ENCODE measurements at places on chromosomes 2 and 18.
A peak's percentile ranks its signal among the peaks of the same experiment; 100 is the strongest.

DNA sequence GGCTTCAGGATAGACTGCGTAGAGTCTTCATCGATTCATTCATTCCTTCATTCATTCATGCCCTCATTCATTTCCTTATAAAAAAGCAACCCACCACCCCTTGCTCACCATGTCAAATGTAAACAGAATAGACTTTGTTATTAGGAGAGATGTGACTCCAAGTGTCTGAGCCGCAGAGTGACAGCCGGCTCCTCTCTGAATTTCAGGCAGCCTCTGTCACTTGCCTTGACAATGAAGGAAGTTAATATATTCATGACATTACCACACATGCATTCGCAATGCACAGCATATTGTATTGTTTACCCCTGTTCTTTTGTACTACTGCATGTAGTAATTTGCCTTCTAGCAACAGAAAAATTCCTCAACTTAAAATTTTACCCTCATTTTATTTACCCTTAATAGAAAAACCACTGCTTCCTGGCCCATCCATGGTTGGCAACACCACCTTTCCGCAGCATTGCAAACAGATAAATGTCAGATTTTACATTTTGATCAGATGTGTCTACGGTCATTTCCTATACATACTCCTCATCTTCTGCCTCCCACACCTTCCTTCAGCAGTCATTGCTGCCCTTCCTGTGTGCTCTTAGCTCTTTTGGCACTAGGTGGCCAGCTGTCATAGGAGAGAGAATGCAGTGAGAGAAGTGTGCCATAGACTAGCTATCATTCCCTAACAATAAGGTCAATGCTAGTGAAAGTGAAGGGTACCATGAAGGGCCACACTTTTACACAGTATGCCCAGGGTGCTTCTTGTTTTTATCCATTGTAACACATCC lies 1090.8 kb downstream of the BCL11A start:
- no peak for DNase-seq

- DNase-seq = no peak
Observed at GRCh38 chr2:27306573-27307286, 1.5 kb downstream of the UCN start.

GRCh38 chr2:231923951-231924888 lies 2.0 kb downstream of the NPPC start:
- DNase-seq = no peak

DNA sequence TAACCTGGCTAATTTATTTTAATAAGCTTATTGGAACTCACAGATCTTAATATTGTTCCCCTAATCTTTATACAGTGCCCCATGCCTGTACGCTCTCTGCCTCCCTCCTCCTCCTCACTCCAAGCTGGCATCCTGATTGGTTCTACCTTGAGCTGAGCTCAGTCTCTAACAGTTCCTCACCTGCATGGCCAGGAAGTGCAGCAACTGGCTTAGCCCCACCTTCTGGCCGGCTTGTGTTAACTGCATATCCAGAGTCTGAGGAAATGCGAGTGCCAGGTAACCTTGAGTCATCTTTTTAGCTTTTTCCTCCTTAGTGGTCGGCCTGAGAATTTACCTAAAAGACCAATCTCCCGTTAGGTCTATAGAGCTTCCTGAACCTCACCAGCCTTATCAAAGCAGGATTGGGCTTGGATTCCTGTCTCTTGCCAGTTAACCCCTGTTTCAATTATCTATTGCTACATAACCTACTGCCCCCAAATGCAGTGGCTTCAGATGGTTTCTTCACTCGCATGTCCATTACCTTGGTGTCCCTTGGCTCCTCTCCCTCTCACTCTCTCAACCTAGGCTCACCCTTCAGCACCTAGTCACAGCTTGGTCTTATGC lies 89.5 kb upstream of the STK39 start:
- no peak for DNase-seq

GRCh38 chr2:117763804-117764203 lies 50.7 kb upstream of the DDX18 start:
- no peak for DNase-seq

- DNase-seq = peak; percentile 27
Observed at GRCh38 chr18:62187543-62188510, 772 bp downstream of the RELCH start.

- no peak for DNase-seq
Observed at GRCh38 chr2:27888790-27889189, 1.4 kb downstream of the RBKS start.

DNA sequence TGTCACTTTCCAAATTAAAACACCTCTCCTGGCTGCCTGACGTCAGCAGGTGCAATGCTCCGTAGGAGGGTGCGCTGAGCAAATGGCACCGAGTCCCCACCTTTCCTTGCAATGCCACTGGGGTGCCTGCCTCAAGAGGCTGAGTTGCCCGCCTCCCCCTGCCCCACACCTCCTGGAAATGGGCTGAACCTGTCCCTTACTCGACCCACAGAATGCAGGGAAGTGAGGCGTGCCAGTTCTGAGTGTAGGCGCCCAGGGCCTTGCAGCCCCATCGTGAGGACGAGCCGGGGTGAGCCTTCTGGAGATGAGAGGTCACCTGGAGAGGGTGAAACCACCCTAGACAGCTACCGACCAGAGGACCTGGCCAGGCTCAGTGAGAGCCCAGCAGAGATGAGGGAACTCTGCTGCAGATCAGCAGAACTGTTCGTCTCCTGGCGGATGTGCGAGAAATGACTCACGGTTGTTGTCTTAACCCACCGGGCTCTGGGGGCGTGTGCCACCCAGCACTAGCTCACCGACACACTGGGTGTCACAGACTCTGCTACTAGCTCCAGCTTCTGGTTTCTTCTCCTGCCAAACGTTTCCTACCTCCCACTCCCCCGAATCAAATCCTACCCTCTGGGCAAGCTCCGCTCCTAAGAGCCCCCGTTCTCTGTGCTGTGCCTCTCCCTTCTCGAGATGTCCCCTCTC lies 168.7 kb upstream of the HDAC4 start:
- no peak for DNase-seq

DNA sequence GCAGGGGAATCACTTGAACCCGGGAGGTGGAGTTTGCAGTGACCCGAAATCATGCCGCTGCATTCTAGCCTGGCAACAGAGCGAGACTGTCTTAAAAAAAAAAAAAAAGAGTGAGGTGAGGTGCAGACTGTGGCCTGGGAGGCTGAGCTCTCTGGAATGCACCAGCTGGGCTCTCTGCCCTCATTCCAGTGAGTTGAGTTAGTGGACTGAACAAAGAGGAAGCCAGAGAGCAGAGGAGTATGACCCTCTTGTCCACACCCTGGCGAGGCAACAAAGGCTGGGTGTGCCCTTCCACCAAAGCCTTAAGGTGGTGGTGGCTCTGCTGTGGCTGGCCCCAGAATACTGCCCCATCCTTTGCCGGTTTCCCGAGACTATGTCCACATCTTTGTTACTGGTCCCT lies 71.3 kb upstream of the ACKR3 start:
- peak; percentile 8 for DNase-seq

DNA sequence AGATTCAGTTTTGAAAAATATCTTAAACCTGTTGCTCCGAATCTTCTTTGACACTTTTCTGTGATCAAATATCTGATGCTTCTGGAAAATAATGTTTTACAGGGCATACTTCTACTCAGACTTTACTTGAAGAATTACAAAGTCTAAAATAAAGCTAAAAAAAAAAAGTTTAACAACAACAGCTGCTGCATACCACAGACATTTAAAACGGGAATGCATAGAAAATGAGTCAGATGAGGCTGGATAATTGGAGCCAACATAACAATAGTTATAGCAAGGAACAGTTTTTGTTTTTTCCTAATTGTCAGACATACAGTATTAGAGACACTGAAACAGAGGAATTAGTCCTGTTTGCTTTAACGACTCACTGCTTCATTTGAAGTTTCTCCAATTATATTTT lies 1090.2 kb downstream of the SUCLG1 start:
- no peak for DNase-seq

DNA sequence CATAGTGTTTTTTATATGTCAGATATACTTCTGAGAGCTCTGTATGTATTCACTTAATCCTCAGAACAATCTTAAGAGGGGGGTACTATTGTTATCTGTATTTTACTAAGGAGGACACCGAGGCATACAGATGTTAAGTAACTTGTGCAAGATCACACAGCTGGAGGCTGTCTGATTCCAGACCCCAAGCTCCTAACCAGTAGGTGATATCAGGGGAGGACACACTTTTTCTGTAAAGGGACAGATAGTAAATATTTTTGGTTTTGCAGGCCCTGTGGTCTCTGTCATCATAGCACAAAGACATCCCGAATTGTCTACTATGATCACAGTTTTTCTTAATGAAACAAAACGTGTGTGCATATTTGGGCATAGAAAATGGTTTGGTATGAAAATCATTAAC lies 143.7 kb downstream of the LAMA3 start:
- no peak for DNase-seq

DNA sequence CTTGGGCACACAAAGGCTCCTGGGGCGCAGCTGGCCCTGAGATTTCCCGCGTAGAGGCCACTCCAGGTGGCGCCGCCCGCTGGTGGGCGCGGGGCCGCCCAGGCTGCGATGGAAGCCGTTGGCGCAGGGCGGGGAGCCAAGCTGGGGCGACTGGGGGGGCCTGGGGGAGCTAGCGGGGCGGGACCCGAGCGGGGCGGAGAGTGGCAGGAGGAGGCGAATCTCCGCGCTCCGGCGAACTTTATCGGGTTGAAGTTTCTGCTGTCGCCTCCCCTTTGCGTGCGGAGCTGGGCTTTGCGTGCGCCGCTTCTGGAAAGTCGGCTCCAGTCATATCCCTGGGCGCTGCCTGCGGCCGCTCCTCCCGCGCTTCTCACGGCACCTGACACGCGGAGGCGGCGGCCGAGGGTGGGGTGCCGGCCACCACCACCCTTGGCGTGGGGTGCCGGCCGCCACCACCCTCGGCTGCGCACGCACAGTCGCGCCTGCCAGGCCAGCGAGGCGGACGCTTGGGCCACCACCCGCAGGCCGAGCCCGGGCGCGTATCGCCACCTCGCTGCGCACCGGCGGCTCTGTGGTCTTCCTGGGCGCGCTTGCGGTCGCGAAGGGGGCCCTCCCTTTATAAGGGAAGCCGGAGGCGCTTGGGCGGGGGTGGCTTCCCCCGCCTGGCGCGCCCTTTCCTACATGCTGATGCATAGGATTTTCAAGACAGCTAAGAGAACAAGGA lies 919 bp upstream of the CYP1B1 start:
- DNase-seq = peak; percentile 66

GRCh38 chr2:186918495-186918894 lies 69.5 kb upstream of the ZSWIM2 start:
- no peak for DNase-seq

DNA sequence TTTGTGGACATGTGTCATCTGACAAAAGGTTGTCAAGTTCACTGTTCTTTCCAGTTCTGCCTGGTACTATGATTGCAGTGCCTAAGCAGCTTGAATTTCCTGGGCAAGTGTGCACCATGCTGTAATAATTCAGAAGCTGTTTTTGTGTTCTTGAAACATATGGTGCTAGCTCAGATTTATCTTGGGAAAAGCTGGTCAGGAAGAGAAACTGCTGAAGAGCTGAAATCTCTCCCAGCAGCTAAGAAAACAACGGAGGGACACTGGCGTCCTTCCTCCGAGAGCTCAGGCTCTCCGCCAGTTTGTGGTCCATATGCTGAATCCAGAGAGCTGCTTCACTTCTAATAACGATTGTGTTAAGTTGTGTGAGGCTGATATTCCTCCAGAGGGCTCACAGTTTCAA lies 642.0 kb downstream of the DPP10 start:
- no peak for DNase-seq

Measured in inflammatory macrophage treated with lipopolysaccharide for 4 hours (primary cell).